Amygdala (tissue), 56 donors: ENCODE measurements at places on chromosomes 4 and X.

DNA sequence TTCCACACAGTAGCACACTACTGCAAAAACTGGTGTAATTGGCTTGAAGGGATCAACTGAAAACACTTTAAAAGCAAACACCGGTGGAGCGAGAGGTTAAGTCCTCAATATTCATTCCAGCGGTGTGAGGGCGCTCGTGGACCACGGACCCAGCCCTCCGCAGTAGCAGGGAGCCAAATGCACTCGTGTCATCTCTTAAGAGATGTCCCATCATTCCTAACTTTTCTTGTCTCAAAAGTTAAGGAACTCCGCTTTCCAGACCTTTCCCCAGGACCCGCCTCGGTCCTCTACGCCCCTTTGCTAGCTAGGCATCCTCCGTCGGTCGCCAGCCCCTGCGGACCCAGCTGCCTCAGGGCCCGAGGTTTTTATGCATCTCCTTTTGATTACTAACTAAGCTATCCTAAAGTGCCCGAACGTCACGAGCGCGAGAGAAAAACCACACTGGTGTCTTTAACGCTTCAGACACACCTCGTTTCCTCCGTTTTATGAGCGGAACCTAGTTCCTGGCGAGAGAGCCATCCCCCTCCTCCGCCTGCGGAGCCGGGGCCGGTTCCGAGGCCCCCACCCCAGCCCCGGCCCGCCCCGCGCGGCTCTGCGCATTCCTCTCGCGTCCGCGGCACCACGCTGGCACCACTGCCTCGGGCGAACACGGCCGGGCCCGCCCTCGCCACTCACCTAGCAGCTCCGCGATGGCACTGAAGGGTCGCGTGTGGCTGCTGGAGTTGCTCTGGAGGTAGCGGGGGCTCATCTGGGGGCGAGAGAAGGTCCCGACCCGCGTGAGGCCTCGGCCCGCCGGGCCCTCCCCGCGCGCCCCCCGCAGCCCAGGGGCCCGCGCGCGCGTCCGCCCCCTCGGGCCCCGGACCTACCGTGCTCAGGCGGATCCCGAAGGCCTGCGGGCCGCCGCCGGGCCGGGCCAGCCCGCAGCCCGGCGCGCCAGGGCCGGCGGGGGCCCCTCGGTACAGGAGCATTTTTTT lies 723 bp downstream of the MORC4 start:
- DNase-seq: peak; percentile 2

GRCh38 chr4:8592366-8593263 lies at the start of gene CPZ:
TSS of gene CPZ (plus strand) at chr4:8592765. CDS start at chr4:8592834, 69 bp downstream.
- no peak for DNase-seq

DNA sequence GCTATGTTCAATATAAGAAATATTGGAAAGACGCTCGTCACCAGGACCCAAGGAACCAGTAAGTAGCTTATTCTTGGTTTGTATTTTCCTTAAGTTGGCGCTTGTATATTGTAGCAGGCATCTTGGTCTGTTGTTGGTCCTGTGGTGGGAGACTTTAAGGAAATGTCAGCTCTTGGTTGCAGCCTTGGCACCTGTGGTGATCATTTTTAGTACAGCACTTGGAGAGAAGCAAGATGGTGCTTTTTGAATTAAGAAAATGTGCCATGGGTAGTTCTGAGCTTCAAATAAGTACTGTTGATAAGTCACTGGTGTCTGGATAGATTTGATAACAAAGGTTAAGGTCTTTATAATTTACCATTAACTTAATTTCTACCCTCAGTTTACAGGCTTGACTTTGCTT lies 1.1 kb downstream of the RPS3A start:
- DNase-seq: no peak

DNA sequence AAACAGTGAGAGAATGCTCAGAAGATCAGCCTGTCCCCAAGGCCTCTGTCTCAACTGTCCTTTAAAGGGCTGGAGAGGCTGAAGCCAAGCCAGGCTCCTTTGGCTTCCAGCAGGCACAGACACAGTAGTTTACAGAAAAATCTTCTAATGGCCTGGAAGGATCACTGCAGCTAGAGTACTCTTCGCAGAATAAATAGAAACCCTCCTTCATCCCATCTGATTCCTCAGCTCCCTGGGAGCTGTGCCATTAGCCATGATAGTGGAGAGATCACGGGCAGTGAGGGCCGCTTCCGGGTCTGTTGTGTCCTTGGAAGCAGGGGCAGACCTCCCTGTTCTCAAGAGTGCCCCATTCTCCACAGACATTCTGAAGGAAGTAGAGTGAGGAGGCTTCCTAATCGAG lies 63.1 kb downstream of the CCNI start:
- DNase-seq: no peak

DNA sequence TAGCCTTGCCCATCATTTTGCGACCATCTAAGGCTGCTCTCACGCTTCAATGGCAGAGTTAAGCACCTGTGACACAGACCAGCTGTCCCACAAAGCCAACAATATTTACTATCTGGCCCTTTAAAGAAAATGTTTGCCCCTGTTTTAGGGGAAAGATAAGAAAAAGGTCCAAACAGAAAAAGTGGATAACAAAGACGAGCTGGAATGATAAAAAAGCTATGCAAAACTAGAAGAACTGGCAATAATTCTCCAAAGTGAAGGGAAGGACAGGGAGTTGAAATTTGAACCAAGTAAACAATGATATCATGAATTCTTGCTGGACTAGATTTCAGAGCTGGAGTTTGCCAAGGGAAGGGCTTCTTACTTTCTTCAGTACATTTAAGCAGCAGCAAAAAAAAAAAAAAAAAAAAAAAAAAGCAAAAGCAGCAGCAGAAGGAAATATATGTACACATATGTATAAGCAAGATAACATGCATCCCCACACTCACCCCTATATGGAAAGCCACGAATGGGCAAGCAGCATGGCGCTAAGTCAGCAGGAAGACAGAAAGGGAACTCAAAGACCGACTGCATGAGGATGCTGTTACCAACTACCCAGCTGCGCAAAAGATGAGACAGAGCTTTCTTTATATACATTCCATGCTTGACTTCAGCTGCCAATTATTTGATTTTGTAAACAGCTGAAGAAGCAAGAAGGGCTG lies 12.5 kb downstream of the TRAPPC2 start:
- no peak for DNase-seq

DNA sequence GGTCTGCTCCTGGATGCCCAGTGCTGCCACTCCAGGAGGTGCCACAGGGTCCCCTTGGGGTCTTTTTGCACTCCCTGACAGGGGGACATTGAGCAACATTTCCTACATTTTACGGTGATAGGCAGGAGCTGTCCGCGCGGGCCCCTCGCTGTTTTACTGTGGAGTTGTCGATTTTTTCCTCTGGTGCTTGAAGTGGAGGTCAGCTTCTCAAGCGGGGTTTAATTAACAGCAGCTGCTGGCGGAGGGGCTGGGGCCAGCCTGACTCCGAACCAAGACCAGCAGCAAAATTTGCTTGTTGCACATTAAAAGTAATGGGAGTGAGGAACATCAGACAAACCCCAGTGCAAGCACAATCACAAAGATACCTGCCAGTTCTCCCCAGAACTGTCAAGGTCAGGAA lies 13.2 kb upstream of the SH3TC1 start:
- DNase-seq: no peak

- DNase-seq: no peak
These were observed 63.1 kb downstream of the SERPINA7 start for GRCh38 chrX:105975382-105975781.

- DNase-seq: no peak
These were observed 731 bp downstream of the BRWD3 start for GRCh38 chrX:80808881-80809411.

DNA sequence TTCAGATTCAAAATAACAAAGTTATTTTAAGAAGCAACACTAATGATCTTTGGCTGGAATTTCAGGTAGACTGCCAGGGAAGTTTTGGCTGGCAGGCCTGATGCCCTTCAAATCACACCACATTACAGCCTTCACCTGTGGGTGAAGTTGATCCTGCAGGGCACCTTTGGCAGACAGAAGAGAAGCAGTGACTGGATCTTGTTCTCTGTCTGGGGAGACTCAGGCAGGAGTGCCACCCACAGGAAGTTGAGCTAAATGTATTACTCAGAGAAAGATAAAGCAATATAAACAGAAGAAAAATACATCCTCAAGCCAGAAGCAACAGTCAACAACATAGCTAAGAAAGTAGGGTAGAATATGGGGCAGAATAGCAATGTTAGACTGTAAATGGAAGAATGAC lies 12.8 kb upstream of the CFAP299 start:
- DNase-seq: no peak

GRCh38 chr4:47837908-47838294 lies at the start of gene CORIN:
TSS of gene CORIN (minus strand) at chr4:47838067. CDS start at chr4:47837949, 118 bp downstream.
- DNase-seq: no peak

DNA sequence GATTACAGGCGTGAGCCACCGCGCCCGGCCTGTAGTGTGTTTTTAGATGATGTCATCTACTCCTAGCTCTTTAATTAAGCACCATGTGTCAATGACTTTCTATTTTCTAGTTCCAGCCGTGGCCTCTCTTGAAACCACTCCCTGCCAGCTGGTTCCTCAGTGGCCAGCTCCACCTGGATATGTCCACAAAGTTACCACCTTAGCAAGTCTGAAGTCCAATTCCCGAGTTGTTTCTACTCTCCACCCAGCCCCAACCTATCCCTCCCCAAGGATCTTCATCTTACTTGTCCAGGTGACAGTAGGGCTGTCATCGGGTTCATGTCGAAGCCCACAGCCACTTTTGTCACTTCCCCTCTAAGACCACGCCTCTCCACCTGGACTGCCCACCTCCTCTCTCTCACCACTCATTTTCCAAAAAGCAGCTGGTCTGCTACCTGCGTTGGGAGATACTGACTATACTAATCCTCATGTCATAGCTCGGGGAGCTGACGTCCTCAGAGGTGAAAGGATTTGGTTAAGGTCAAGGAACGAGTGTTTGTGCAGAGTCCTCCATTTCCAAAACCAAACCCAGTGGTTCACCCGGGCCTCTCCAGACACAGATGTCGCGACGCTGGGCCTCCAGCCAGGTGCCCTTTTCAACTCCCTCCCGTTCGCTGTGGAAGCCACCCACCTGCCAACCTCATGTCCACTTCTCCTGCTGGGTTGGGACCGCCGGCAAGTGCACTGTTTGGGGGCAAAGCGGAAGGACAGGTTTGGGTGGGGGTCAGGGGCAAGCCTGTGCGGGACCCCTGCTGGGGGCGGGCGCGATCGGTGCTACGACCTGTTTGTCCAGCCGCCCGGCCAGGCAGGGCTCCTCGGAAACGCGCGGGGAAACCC lies 704 bp downstream of the FAM3A start:
- no peak for DNase-seq

DNA sequence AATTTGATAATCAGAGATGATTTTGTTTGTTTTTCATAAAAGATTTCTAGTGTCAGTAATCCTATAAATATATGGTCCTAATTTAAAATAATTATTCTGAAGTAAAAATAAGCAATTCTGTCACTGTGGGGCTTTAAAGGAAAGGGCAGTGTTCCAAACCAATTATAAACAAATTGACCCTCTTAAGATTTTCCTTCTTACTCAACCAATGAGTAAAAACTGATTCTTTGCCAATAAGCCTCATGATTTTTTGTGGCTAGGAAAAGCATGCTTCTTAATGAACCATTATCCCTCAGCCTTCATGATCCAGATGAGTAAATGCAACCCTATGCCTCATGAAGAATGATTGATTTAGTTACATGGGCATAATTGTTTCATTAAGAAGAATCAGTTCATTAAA lies 1010.4 kb downstream of the ADGRL3 start:
- DNase-seq: no peak

DNA sequence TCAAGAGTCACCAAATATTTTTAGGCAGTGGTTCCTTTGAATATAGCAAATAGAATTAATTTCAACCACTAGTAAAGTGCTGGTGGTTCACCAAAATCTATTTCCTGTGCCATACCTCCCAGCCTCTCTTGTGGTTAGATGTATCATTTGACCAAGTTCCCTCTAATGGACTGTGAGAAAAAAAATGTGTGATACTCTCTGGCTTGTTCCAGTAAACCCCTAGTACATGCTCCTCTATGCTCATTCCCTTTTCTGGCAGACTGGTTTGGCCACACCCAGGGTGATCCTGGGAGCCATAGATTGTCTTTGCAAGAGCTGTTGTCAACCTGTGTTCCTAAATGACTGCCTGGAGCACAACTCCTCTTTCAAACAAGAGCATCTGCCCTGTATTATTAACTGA lies 109.5 kb downstream of the FRAS1 start:
- no peak for DNase-seq

- no peak for DNase-seq
These were observed 23.3 kb upstream of the LNX1 start for GRCh38 chr4:53614591-53614990.

DNA sequence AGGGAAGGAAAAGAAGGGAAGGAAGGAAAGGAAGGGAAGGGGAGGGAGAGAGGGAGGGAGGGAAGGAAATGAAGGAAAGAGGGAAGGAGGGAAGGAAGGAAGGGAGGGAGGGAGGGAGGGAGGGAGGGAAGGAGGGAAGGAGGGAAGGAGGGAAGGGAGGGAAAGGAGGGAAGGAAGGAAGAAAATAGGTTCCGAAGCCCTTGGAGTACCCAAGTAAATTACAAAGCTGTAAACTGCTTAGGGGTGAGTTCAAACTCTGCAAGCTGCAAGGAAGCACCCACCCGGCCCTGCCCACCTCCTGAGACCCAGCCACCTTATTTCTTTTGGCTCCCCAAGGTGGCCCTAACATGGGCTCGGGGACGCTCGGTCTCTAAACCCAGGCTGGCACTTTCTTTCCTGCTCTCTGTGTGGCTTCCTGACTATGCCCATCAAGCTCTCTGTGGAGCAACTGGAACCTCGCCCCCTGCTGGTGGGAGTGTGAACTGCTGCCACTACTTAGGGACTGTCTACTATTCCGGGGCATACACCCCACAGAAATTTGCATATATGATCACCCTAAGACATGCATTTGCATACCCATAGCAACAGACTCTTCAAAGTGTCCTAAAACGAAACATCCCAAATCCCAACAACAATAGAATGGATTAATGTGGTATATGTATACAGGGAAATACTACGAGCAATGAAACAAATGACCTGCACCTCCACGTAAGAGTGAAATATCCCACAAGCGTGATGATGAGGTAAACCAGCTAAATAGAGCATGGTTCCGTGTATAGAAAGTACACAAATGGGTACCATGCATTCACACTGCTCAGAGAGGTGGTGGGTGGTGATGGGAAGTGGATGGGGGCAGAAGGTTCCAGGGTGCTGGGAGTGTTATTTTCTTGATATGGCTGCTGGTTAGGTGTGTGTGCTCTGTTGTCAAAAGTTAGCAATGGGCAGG lies 151.7 kb upstream of the TBL1X start:
- no peak for DNase-seq

- no peak for DNase-seq
These were observed 120.5 kb downstream of the ENPP6 start for GRCh38 chr4:184097241-184097605.

DNA sequence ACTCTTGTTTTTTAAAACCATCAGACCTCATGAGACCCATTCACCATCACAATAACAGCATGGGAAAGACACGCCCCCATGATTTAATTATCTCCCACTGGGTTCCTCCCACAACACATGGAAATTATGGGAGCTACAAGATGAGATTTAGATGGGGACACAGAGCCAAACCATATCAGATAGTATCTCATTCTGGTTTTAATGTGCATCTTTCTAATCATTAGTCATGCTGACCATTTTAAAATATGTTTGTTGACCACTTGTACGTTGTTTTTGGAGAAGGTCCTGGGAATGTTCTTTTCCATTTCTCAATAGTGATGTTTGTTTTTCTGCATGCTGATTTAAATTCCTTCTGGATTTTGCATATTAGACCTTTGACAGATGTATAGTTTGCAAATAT lies 119.0 kb downstream of the RTL3 start:
- DNase-seq: no peak

GRCh38 chr4:74755486-74755885 lies 38.8 kb downstream of the BTC start:
- DNase-seq: no peak

GRCh38 chr4:151169223-151169622 lies 69.8 kb downstream of the RPS3A start:
- DNase-seq: no peak
